ENCODE measurements at places on chromosomes 12 and 14. TPM values are rescaled to one million over a fixed set of nuclear protein-coding genes. Genes with fewer than 3 reads are reported as not detected.

Gene SERPINA12
- not detected for total RNA-seq

- no peaks in the 10 kb centered on the region for H3K36me3 ChIP-seq
- H3K4me1 ChIP-seq = no peaks in the 10 kb centered on the region
- no peak for DNase-seq
- H3K4me3 ChIP-seq = no peak overlapping the region
- no peak overlapping the region for H3K27ac ChIP-seq
Measured at GRCh38 chr14:101335061-101335661, 226.1 kb upstream of the DIO3 start.

- H3K36me3 ChIP-seq = no peaks in the 10 kb centered on the region
- peaks cover 37% of the 10 kb centered on the region for H3K4me1 ChIP-seq
- no peaks in the 10 kb centered on the region for H3K27me3 ChIP-seq
- peak; percentile 95 for DNase-seq
- H3K27ac ChIP-seq = peak overlapping the region; percentile 98
Measured at GRCh38 chr14:93112891-93113677, 2.6 kb downstream of the ITPK1 start.

DNA sequence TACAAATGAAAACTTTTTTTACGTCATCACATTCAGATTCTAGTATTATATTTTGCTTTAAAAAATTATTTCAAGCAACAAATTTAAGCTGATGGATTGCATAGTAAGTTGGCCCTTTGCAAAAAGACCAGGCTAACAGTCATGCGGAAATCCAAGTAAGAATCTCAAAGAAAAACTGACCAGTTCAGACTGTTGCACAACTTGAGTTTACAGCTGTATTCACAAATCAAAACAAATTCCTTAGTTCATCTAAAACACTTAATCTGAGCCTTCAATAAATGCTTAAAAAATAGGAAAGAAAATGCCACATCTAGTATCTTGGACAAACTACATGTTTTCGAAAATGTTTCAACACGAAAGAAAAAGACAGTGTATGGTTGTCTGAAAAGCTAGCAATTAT is 847 bp downstream of the CCDC59 start:
- peak overlapping the region; percentile 93 for H3K27ac ChIP-seq
- peaks cover 31% of the 10 kb centered on the region for H3K4me1 ChIP-seq
- no peaks in the 10 kb centered on the region for H3K27me3 ChIP-seq

DNA sequence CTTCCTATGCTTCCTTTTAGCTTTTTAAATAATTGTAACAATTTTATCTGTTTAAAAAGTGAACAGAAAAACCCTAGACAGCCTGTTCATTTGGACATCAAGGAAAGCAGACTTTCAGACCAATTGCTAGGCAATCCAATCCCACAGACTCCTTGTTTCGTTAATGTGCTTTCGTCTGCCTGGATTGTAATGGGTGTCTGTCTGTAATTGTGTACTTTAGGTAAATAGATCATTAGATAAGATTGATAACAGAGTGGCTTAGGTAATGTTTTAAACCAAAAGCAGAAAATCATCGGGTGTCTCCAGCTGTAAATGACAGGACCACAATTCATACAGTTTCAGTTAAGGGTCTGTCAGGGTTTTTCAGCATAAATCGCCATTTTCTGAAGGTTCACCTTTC is 19.6 kb downstream of the CCDC60 start:
- DNase-seq = no peak
- no peaks in the 10 kb centered on the region for H3K4me1 ChIP-seq
- H3K27me3 ChIP-seq = no peaks in the 10 kb centered on the region
- no peak overlapping the region for H3K4me3 ChIP-seq
- H3K36me3 ChIP-seq = no peaks in the 10 kb centered on the region
- H3K27ac ChIP-seq = no peak overlapping the region

All from tibial nerve (tissue), 4 donors.